ENCODE measurements at places on chromosomes 7 and 10.
A peak's percentile ranks its signal among the peaks of the same experiment; 100 is the strongest.

DNA sequence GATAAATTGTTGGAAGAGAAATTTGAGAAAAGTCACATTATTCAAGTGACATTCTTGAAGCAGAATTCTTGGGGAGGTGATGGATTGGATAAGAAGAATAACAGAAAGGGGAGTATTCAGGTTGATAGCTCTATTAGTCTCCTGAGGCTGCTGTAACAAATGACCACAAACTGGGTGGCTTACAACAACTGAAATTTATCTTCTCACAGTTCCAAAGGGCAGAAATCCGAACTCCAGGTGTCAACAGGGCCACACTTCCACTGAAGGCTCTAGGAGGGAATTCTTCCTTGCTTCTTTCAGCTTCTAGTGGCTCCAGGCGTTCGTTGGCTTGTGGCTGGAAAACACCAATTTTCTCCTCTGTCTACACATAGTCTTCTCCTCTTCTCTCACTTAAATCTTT, 99.8 kb downstream of the TES start:
- no peak for DNase-seq

DNA sequence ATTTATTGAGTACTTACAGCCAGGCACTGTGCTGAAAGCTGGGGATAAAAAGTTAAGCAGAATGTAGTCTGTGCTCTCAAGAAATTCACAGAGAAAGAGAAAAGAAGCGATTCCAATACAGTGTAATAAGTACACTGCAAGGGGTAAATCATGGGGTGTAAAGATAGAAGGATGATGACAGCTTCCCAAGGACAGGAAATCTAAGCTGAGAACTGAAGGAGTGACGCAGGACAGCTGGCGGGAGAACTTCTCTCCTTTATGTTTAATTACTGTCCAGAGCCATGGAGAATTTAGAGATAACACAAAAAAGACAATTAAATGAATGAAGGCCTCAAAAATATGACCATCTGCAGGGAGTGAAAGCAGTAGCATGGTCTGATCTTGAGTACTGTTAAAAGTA, 34.8 kb downstream of the C7orf33 start:
- no peak for DNase-seq

GRCh38 chr10:95565336-95565735, 4.2 kb upstream of the SORBS1 start:
- no peak for DNase-seq

GRCh38 chr10:99534939-99535763, 2.4 kb downstream of the NKX2-3 start:
- DNase-seq: peak; percentile 82

DNA sequence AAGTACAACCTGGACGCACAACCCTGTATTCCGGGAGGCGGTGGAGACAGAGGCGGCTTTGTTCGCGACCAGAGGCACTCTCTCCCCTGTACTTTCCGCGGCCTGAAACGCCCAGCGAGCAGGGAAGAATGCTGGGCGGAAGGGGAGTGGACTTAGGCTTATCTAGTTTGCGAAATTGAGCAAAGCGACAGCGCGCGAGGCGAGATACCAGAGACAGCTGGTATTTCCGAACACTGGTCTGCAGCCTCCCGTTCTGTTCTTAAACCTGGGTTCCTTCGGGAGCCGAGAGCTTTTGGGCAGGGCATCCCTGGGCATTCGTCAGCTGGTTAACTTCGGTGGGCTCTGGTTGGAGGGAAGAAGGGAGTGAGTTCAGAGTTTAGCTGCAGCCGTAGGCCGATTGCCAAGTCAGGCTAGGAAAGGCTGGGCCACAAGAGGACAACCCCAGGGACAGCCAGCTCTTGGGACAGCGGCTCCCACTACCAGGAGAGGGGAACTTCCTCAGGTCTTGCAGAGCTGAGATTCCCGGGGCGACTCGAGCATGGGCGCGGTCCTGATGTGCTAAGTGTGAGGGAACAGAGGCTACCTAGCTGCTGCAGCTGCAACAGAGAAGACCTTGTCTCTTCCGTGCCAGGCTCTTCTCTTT, 3.9 kb downstream of the HMX3 start:
- DNase-seq: peak; percentile 92

DNA sequence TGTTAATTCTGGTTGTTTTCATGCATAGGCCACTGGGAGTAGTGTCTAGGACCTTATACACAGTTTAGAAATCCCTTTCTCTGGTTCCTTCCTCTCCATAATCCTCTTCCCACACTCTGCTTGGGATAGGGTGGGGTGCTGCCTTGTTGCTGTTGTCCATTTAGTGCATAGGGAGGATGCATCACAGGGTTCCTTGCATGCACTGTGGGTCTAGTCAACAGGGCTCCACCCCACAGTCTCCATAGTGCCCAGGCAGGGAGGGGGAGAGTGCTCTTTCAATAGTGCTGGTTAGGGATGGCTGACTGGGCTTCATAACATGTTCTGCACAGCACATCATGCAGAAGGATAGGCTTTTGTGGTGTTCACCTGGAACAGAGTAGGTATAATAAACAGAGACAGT, 81.1 kb downstream of the ARHGAP12 start:
- DNase-seq: no peak

GRCh38 chr7:4758791-4759190, 16.6 kb upstream of the AP5Z1 start:
- DNase-seq: no peak

GRCh38 chr10:130048081-130048480, 62.5 kb downstream of the C10orf143 start:
- no peak for DNase-seq

DNA sequence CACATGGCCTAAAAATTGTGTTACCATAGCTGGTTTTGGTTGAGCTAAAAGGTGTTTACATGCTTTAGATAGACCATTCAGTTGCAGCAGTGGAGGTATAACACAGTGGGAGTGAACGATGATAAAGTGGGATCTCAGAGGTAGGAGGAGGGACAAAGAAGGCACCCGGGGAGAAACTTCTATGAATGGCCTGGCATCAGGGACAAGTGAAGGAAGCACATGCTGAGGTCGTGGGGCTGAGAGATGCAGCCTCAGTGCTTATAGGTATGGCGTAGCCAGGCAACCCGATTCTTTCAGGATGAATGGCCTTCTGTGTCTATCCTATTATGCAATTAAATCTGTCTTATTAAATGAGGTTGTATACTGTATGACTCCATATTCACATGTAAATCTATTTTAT, 3.9 kb upstream of the CDK6 start:
- peak; percentile 28 for DNase-seq

- no peak for DNase-seq
These were observed 15.7 kb downstream of the PPP1R3C start for GRCh38 chr10:91617072-91617609.

DNA sequence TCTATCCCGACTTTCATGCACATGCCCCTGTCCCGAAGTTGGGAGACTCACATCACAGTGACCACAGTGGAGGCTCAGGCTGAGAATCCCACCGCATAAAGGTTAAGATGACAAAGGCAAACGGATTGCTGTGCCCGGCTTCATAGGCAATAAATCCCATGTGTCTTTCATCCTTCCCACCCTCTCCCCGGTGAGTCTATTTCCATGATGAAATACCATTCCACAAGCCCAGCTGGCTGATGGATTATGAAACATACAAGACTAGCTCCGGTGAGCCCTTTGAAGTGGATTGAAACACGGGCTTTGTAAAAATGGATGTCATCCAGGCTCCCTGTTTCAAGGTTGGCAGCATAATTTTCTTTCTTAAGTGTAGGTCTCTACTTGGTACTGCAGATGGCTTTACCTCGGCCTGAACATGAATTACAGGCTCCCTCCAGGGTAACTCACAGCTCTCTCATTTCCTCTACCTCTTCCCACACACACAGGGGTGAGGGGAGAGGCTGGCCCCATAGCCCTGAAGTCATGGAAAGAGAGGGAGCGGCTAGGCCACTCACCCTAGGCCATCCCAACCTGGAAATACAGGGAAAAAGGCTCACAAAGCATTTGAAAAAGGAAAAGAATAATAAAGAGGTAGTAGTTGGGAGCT, 92.0 kb upstream of the CALN1 start:
- no peak for DNase-seq

DNA sequence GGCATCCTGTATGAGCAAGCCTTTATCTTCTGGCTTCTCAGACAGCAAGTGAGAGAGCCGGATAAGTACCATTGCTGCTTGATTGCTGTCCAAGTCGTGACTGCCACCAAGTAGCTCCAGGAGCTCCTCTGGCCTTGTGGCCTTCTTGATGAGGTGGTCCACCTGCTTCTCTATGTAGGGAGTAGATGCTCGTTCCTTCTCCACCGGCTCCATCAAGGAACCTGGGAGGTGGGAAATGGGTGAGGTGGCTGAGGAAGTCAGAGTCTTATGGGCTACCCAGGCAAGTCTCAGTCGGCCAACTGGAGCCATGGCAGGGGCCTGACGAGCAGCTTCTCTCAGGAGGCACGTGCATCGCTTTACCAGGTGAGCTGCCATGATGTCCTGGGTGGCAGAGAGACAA, 2.6 kb downstream of the TBRG4 start:
- DNase-seq: no peak

- no peak for DNase-seq
These were observed 102.2 kb upstream of the VIPR2 start for GRCh38 chr7:159246702-159247480.

- DNase-seq: peak; percentile 54
These were observed 1.3 kb upstream of the LRIT2 start for GRCh38 chr10:84226616-84227015.

DNA sequence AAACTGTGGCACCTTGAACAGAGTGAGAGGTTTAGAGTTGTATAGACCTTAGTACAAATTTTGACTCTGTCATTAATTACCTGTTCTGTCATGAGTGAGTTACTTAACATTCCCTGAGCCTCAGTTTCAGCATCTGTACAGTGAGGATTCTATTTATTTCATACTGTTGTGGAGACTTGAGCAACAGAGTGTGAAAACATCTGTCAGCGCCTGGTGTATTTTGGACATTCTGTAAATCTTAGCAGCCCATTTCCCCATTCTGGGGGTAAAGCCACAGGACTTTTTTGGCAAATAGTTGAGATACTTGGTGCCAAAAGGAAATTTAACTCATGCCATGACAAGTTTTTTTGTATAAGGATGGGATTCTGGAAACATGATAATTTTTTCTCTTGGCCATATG, 94.8 kb downstream of the AUTS2 start:
- DNase-seq: no peak

- DNase-seq: no peak
These were observed 43.5 kb upstream of the CACUL1 start for GRCh38 chr10:118798231-118798662.

DNA sequence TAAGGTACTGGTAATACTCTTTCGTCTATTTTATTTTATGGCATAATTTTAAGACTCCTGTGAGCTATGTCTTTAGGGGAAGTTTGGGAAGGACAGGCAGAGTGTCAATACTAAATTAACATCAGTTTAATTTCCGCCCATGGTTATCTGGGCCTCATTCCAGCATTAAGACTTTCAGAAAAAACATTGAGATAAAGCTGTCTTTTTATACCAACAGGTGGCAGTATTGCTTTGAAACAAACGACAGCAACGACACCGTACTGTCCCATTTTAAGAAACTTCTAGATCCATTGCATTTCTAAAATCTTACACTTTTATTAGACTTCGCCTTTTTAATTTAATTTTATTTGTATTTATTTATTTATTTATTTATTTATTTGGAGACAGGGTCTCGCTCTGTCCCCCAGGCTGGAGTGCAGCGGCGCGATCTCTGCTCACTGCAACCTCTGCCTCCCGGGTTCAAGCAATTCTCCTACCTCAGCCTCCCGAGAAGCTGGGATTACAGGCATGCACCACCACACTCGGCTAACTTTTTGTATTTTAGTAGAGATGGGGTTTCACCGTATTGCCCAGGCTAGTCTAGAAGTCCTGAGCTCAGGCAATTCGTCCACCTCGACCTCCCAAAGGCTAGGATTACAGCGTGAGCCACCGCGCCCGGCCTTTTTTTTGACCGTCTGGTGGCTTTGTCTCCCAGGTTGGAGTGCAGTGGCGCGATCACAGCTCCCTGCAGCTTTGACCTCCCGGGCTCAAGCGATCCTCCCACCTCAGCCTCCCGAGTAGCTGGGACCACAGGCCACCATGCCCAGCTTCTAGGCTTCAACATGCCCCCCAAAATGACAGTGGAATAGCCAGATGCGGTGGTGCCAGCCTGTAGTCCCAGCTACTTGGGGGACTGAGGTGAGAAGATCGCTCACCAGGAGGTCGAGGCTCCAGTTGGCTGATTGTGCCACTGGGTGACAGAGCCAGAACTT, 78.7 kb upstream of the C1GALT1 start:
- peak; percentile 55 for DNase-seq

GRCh38 chr10:123512901-123513775, 153.0 kb upstream of the GPR26 start:
- peak; percentile 49 for DNase-seq

DNA sequence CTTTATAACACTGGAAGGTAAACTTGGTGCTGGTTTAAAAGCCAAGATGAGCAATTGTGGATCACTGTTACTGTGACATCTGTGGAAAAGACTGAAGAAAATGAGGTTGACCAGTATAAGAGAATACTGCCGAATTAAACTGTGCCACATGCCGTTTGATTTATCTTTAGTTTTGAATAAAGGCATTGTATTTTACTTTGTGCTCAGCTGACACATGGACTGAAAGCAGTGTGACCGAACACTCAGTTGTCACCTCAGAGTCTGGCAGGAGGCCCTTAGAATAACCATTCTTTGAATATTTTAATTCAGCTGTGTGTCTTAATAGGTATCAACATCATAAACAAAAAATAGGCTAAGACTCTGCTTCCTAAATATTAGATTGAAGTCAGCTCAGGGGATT, 133.7 kb upstream of the GJD4 start:
- no peak for DNase-seq

GRCh38 chr7:130292682-130293257, at the start of gene CPA4:
CPA4 (plus strand) TSS chr7:130293161; CDS start chr7:130293181, 20 bp downstream.
- no peak for DNase-seq

DNA sequence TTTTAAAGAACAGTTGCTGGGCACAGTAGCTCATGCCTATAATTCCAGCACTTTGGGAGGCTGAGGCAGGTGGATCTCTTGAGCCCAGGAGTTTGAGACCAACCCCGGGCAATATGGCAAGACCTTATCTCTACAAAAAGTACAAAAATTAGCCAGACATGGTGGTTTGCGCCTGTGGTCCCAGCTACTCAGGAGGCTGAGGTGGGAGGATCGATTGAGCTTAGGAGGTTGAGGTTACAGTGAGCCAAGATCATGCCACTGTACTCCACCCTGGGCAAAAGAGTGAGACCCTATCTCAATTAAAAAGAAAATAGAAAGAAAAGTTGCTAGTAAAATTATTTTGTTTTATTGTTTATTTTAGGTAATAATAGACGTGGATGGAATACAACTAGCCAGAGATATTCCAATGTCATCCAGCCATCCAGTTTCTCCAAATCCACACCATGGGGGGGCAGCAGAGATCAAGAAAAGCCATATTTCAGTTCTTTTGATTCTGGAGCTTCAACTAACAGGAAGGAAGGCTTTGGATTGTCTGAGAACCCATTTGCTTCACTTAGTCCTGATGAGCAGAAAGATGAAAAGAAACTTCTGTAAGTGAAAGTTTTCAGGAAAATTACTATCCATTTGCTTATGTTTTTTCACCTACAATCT, 3.0 kb downstream of the NUP42 start:
- peak; percentile 13 for DNase-seq

DNA sequence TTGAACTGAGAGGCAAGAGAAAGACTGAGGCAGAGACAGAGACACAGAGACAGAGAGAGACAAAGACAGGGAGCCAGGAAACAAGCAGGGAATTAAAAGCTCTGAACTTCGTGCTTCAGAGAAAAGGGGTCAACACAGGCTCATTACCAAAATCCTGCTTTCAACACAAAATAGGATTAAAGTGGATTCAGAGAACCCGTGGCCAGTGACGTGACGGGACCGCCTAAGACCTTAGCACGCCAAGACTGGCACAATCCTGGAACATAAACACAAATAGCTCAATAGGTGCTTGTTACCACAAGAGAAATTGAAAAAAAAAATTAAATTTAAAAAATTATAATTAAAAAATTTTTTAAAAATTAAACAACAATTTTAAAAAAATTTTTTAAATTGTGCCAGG, 21.5 kb downstream of the ASB13 start:
- DNase-seq: no peak

Data from neural progenitor cell (in vitro differentiated cells).